WERI-Rb-1 (cell line): ENCODE measurements at places on chromosomes 4 and X.

DNA sequence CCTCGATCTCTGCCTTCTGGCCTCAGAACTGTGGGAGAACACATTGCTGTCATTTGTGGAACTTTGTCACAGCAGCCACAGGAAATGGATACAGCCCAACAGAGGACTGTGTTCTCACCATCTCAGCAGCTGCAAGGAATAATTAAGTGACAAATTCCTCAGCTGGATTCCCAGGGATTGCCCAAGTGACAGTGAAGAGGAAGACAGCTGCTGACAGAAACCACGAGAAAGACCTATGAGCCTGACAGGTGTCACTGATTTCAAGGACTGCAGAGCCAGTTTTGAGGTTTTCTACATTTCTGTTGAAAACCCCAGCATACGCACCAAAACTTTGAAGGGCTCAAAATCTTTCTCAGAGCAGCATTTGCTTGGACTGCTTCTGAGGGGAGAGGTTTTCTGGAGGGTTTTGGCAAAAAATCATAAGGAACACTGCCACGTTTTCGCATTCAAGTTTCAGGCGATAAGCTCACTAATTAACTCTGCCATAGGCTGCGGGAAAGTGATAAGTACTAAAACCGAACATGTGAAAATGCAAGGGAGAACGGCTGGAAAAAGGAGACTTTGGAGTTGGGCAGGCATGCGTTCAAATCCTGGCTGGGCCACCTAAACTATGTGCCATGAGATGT, 88.8 kb downstream of the DRD5 start:
- no peak for DNase-seq

- no peak for DNase-seq
Measured at GRCh38 chr4:5854929-5855328, 38.0 kb downstream of the CRMP1 start.

DNA sequence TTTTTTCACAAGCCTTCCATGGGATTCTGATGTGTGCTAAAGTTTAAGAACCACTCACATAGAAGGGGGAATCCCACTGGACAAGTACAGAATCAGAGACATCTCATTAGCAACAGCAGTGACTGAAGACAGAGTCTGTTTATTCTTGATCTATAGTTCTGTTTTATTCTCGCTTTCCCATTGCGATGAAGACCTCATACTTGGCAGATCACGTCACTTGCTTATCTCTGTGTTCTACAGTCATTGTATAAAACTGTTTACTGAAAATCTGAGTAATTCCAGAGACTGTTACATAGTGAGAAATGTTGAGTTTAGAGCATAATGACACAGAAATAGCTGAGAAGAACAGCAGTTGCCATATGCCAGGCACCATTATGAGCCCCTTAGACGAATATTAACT, 185.5 kb downstream of the PTTG2 start:
- DNase-seq: no peak

DNA sequence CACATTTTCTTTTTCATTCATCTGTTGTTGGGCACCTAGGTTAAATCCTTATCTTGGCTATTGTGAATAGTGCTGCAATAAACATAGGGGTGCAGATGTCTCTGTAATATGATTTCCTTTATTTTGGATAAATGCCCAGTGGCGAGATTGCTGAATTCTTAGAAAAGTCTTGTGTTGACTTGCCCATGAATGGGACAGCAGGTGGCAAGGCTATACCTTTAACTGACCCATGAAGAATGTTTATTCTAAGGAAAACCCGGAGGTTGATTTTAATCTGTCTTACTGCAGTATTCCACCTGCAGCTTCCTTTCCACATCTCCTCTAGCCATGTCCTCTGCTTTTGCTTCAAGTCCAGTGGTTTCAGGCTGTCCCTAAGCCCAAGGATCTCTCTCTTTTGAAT, 220.6 kb downstream of the SNCA start:
- DNase-seq: no peak

DNA sequence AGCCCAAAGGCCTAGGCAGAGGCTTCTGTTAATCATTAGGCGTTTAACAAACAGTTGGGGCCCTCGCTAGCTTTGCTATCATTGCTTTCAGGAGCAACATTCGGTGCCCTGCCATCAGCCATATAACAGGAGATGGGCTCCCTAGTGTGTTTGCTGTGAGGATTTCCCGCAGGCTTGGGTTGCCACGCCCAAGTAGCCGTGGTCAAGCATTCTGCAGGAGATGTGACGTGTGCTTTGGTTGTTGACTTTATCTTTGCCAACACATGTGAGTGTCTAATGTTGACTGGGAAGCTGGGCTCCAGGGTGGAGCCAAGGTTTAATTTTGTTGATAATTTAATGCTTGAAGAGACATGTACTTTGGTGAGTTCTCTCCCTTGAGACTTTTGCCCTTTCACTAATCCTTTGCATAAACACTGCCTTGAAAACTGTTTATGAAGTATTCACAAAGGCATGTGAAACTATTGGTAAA, 184.6 kb upstream of the KIT start:
- DNase-seq: no peak

DNA sequence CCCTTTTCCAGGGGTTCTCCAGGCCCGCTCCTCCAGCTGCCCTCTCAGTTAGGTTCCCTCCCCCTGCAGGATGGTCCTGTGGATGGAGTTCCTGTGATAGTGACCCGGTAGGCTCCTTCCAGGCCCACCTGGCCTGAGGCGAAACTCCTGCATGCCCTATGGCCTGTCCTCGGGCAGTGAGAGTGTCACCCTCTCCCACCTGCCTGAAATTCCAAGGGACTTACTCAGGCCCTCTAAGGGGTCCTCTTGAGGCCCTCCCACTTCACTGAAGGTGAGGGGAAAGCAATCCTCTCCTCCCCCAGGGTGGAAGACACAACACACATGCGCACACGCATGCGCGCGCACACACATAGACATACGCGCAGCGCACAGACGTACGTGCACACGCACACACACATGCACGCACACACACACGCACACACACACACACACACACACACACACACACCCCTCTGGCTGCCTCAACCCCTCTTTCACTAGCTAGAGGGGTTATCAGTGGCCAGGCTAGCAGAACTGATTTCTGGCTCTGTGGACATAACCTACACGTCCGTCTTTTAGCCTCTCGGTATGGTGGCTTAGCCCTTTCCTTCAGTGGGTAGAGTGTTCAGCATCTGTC, 215.9 kb downstream of the CBR4 start:
- no peak for DNase-seq

- no peak for DNase-seq
Measured at GRCh38 chr4:79743014-79743413, 330.0 kb downstream of the ANTXR2 start.

GRCh38 chr4:151045907-151046306, 30.8 kb upstream of the LRBA start:
- peak; percentile 45 for DNase-seq

DNA sequence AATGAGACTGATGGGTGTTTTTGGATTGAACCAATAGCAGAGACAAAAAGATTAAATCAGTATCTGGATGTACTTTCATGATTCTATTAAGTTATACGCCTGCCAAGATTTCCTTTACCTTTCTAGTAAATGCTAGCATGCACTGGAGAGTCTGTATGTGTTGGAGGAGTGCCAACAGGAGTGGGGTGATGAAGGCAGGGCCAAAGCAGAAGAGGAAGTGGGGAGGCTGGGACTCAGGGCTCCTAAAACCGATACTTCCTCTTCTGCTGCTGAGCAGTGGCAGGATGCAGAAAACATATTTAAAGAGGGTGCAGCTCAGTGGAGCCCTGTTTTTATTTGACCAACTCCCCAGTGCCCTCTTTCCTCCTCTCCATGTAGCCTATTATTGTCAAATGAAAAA, 5.6 kb downstream of the CYSLTR1 start:
- DNase-seq: no peak

DNA sequence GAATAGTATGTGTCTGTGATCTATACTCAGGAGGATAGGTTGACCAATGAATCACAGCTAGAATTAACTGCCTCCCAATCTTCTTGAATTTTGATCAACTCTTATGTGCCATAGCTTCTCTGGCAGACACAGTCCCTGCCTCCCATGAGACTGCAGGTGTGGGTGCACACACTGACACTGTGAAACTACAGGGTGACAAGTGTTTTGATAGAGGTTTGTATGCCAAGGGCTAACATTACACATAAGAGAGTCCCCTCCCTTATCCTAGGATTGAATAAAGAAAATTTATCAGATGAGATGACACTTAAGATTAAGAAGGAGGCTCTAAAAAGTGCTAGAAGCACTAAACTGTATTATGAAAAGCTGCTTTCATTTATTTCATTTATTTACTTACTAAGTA, 218.4 kb upstream of the BMP3 start:
- DNase-seq: no peak

- DNase-seq: no peak
Measured at GRCh38 chr4:101037938-101038413, 309.4 kb downstream of the PPP3CA start.

GRCh38 chrX:126165721-126166461, at the start of gene DCAF12L2:
DCAF12L2 (minus strand) TSS chrX:126166289; CDS start chrX:126165924, 365 bp downstream.
- no peak for DNase-seq

GRCh38 chr4:37628977-37629609, 57.1 kb downstream of the RELL1 start:
- DNase-seq: peak; percentile 71

DNA sequence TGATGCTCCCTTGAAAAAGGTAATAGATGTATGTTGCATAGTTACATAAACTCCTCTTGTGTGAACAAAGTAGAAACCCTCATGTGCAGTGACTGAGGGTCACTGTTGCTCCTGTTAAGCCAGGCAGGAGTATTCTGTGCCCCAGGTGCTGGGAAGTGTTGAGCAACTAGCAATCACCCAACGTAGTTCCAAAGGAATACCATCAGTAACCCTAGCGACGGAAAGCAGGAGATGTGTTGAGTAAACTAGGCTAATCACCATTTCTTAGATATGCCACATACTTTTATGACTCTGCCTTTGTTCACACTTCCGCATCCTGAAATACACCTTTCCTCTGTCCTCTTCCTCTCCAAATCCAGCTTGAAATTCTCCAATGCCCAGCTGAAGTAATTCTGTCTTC, 50.9 kb upstream of the TAB3 start:
- no peak for DNase-seq

- DNase-seq: no peak
Measured at GRCh38 chr4:88333741-88334405, 44.8 kb upstream of the HERC6 start.

DNA sequence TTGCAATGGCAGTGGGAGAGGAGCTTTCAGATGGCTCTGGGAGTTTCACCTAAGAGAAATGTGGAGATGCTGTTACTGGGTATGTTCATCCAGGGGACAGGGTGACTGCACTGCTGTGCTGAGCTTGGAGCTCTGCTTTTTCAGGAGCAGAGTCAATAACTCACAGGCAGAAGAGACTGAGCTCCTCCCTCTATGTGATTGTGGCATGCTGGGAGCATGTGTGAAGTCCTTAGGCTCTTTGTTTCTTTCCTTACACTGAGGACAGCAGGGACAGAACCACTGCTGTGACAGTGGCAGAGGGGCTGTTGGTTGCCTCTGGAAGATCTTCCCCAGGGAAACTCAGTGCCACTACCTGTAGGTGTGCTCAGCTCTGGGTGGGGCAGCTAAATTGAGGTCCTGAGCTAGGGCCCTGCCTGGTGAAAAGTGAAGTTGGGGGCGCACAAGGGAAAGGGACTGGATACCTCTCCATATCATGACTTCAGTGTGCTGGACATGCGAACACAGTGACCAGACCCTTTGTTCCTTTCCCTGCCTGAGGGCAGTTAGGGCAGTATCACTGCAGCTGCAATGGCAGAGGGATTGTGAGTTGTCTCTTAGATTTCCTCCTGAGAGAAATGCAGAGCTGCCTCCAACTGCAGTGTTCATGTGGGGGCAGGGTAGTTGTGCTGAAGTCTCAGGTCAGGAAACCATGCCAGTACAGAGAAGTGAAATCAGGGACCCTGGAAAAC, 156.7 kb downstream of the TENT5D start:
- no peak for DNase-seq

- DNase-seq: no peak
Measured at GRCh38 chr4:6876440-6876839, 33.2 kb upstream of the TBC1D14 start.

- DNase-seq: no peak
Measured at GRCh38 chr4:146650034-146650433, 11.3 kb downstream of the POU4F2 start.

DNA sequence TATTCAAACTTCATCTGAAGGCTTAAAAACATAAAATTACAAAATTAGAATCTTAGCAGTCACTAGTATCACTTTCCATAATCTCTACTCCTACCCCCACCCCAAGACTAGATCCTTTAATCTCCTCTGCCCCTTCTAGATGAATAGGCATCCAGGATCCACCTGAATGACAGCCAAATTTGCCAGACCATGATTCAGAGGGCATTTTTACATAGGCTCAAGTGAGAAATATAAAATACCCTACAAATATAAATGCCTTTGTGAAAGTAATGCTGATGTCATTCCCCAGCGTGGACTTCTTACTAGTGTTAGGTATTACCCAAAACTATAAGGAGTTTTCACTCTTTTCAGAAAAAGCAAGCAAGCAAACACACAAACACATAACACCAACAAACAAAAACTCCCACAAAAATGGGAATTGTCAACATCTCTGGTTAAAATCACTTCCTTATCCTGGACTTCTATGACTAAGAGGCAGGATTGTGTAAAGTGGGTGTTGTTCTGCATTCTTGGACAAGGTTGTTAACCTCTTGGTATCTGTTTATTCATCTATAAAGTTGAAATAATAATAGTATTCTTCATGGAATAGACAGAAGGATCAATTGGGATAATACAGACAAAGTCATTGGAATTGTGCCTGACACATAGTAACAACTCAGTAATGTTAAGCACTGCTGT, 51.3 kb upstream of the TMPRSS11F start:
- DNase-seq: no peak

- no peak for DNase-seq
Measured at GRCh38 chrX:45035071-45035470, 162.1 kb downstream of the KDM6A start.

GRCh38 chr4:149572716-149573115, 242.9 kb downstream of the IQCM start:
- DNase-seq: no peak

GRCh38 chrX:73765776-73766430, 202.9 kb downstream of the CHIC1 start:
- no peak for DNase-seq

DNA sequence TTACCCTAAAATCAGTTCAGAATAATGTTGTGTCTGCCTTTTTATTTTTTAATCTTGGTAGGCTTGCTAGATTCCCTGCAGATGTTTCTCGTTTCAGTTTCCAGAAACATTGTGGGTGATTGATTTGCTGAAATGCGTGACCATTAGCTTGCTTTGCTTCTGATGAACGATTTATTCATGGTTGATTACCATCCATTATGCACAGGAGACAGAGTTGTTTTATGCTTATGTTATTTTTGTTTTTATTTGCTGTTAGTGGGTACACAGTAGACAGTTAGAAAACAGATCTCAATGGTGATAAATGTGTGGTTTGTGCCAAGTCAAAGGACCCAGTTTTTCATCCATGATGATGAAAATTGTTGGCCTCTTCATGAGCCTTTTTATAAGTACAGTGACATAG, 455.6 kb upstream of the BOD1L1 start:
- no peak for DNase-seq

DNA sequence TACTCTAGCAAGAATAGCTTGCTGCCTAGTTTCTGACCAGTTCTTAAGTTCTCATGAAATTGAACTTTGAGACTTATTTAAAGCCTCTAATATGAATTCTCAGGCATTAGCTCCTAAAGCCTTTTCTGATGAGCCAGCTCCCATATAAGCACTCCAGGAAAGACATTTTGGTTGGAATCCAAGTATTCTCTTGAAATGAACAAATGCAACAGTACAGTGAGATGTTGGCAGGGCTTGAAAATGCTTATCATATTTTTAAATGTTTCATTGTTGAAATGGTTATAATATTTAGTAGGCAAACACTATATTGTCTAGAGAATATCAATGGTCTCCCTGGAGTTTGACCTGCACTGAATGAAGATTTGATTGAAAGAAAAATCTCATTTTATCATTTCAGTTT, 240.3 kb downstream of the ANK2 start:
- no peak for DNase-seq
